ENCODE measurements at places on chromosomes 1 and 21.

DNA sequence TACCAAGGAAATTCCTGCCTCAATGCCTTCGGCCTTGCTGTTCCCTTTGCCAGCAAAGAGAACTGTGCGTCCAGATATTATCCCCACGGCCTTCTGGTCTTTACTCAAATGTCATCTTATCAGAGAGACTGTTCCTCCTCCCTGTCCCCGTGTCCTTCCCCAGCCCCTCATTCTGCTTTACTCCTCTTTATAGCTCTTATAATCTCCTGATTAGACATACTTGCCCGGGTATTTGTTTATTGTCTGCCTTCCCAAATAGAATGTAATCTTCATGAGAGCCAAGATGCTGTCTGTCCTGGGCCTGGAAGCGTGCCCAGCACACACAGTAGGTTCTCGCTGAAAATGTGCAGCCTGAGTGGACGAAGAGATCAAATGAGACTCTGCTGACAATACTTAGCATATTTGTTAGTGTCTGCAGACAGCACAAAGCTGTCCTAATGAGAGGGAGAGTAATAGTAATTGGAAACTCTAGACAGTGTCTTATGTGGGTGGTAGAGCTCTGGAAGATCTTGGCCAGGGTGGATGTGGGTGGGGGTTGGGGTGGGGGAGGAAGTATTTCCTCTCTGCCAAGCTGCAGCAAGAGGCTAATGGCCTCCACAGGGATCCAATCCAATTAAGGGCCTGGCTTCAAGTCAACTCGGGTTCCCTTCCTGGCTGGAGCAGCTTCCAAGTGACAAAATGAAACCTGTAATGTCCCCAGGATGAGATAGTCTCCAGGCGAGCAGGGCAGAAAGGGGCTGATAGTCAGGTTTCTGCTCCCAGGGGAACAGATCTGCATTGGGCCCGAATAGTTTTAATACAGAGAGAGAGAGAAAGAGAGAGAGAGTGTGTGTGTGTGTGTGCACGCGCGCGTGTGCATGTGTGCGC, 9.5 kb upstream of the CLIC4 start:
- no peak for DNase-seq

GRCh38 chr1:170619241-170620028, 44.5 kb upstream of the PRRX1 start:
- no peak for DNase-seq

DNA sequence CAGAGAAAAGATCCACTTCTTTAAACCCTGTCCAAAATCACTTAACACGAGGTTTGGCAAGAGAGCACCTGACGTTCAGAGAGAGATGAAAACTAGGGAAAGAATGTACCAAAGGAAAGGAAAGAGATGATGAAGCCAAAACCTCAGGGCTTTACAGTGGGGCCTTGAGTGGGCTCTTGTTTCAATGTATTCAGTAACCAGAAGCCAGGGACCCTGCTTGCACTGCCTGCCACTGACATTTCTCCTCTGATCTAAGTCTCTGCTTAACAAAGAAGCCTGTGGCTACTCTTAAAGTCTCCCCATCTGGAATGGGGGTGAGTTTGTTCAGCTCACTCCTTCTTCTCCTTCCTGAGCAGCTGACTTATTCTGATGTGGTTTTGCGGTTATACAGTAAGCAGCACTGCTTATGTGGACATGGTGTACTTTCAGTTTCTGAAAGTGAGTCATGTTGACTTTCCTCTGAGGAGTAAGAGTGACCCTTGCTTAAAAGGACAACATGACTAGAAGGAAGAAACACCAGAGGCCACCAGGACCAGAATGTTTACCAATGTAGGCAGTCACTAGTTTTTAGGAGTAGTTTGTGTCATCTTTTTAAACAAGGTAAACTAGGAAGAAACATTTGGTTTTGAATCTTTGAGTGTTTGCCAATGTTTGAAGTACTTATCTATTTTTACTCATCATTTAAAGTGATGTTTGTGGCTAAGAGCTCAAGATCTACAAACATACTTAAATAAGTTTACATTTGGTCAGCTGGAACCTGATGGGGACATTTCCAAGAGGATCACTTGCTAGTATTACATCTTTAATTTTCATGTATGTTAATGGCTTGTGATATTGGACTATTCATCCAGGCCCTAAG, 87.4 kb downstream of the FASLG start:
- DNase-seq = no peak

GRCh38 chr1:51215169-51215568, 20.9 kb upstream of the RNF11 start:
- DNase-seq = no peak

GRCh38 chr21:37862536-37862935, 53.7 kb downstream of the KCNJ6 start:
- no peak for DNase-seq

GRCh38 chr1:194062962-194063361, 876.5 kb upstream of the B3GALT2 start:
- no peak for DNase-seq

DNA sequence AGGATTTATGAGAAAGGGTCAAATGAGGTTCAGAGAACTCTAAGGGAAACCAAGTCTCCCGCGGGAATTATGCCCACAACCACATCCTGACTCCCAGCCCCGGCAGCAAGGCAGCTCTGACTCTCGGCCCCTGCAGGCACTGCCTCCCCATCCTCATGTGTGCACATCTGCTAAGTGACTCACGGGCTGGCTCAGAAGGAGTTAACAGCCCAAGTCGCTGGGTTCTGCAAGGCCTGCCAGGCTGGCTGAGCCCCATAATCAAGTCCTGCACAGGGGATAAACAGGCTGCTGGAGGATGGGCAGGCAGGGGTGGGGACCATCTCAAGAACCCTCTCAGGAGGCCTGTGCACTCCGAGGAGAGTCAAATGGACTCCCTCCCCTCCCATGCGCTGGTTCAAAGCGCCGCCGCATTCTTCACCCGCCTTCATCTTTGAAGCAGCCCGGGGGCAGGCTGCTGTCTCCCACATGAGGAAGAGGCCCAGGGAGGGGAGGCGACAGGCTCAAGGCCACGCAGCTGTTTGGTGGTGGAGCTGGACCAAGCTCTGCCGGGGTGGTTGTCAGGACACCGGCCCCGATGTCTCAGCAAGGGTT, 344.3 kb downstream of the MATN1 start:
- no peak for DNase-seq

DNA sequence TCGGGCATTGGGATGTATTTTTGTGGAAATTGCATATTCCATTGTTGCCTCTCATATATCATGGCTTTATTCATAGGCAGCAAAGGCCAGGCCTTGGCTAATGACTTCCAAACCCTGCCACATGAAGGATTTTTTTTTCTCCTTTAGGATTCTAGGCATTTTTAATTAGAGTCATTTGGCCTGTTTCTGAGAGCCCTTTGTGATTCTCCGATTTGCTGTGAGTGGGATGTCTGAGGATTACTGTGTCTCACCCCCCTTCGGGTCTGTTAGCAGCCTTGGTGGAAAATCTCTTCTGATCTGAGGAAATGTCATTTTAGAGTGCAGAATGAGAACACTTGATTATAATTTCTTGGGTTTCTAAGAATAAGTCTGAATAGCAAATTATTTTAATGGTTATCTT, 253.5 kb downstream of the NTNG1 start:
- DNase-seq = no peak

GRCh38 chr1:11693024-11693590, 1.6 kb downstream of the DRAXIN start:
- no peak for DNase-seq

DNA sequence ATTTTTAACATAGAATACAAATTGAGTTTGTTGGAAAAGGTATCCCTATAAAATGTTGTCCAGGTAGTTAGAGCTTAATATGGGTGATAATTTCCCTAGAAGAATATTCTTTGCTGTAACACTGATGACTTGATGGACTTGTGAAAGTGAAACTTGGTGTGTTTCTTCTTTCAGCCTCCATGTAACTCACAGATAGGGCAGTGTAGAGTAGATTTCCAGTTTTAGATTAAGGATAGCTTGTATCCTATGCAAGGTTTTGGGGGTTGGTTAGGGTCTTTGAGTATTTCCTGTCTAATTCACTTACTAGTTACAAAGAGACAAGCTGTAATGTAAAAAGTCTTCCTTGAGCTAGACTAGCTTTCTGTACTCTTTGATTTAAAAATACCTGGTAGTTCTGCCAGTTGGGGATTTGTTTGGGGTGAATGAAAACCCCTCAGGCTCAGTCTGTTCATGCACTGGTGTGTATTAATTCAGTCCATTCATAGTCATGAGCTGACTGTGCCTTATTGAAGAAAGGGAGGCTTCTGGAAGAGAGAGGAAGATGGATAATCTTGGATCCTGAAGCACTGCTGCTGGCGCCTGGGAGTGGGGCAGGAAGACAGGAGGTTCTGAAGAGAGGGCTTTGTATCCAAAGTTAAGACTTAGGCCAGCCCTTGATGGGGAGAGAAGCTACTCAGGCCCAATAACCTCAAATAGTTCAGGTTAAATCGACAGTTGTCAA, 83.6 kb downstream of the CAMTA1 start:
- no peak for DNase-seq

- DNase-seq = no peak
Measured at GRCh38 chr1:89935235-89935634, 59.7 kb upstream of the ZNF326 start.

DNA sequence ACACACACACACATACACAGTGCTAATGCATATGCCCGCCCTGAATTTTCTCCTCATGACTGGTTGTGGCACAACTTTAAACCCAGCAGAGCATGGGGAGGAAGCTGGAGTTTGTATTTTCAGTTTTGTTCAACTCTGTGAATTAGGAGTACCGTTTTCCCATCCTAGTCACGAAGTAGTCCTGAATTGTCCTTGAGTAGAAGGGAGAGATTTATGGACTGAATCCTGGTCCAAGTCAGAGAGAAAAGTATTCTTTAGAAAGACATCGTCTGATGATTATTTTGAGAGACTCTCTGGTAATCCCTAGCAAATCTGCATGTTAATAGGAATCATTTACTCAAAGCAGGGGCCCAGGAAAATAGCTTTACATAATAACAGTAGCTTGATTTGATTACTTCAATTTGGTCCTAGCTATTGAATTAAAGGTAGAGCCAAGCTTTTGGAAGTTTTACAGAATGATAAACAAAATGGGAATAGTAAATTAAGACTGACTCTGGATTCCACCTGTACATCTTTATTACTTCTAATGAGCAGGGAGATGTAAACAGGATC, 60.5 kb upstream of the OLIG2 start:
- DNase-seq = no peak

DNA sequence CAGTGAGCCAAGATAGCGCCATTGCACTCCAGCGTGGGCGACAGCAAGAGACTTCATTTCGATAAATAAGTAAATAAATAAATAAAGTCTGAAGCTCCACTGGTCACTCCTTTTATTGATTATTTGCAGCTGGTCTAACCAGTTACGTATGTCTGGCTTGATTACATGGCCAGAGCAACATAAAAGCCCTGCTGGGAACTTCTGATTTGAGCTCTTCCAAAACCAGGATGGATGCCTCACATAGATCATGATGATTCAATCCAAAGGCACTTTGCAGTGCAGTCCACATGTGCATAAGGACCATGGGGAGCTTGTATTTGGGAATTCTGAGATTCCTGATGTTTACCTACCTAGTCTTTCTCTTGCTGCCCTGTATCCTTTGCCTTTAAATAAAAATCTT, 24.0 kb downstream of the NSUN4 start:
- no peak for DNase-seq

GRCh38 chr1:97204468-97204867, 482.9 kb downstream of the PTBP2 start:
- DNase-seq = no peak

GRCh38 chr1:23909412-23909811, 3.8 kb downstream of the CNR2 start:
- no peak for DNase-seq

GRCh38 chr1:154764181-154764580, 105.9 kb downstream of the KCNN3 start:
- no peak for DNase-seq

DNA sequence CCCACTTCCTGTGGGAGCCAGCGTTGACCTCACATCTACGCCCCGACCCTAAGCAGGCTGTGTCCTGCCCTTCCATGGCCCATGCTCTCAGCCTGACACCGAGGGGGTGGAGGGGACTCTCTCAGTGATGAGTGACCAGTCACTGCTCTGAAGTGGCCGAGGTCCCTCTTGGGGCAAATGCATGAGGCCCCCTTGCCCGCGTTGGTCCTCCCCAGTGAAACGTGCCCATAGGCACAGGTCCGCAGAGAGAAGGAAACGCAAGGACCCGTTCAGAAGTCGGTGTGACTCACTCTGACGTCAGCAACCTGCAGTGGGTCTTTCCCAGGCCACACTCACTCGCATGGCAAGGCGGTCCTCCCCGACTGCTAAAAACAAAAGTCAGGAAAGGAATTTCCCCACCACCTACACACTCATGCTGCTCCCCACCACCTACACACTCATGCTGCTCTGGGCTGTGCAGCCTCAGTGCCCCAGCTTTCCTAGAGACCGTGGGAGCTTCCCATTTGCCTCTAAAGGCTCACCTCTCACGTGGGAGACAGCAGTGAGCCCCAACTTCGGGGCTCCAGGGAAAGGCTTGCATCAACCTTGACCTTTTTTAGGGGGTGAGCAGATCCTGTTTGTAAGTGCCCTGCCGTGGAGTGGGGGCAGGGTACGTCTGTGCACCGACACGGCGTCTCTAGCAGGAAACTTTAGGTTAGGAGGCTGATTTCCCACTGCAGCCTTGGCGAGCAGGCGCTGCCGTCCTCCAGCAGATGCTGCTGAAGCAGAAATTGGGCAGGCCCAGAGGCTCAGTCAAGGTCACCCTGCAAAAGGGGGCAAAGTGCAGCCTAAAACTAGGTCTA, 11.4 kb downstream of the UBASH3A start:
- peak; percentile 57 for DNase-seq

GRCh38 chr1:41683681-41684500, 199.4 kb upstream of the EDN2 start:
- DNase-seq = no peak

DNA sequence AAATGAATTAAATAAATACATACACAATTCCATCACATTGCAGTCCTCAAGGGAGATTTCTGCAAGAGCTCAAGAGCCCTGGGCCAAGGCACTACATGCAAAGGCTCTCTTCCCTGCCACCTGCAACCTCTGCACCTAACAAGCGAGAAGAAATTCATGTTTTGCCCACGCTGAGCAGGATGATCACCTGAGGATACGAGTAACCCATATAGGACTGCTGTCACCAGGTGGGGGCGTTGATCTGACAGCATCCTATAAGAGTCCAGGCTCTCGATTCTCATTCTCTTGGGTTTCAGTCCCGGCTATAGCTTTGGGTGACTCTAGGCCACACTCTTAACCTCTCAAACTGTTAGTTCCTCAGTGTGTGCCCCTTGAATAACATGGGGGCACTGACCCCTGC, 18.7 kb upstream of the SPOCD1 start:
- DNase-seq = no peak

GRCh38 chr1:74422421-74423292, 89.8 kb downstream of the LRRC53 start:
- DNase-seq = no peak

GRCh38 chr1:79422726-79423125, 416.2 kb upstream of the ADGRL4 start:
- no peak for DNase-seq

- no peak for DNase-seq
Measured at GRCh38 chr1:244150071-244150470, 99.0 kb downstream of the ZBTB18 start.

GRCh38 chr1:168083456-168084325, 53.0 kb downstream of the GPR161 start:
- DNase-seq = no peak
